ENCODE measurements at places on chromosomes 3 and 15. TPM values are rescaled to one million over a fixed set of nuclear protein-coding genes. Genes with fewer than 3 reads are reported as not detected.

GRCh38 chr3:110126065-110126464, 788.7 kb upstream of the DPPA4 start:
- no peak for DNase-seq

GRCh38 chr3:99720985-99721632, 82.7 kb downstream of the COL8A1 start:
- no peak for DNase-seq

- no peak for DNase-seq
Measured at GRCh38 chr3:121943431-121943830, 49.2 kb downstream of the SLC15A2 start.

DNA sequence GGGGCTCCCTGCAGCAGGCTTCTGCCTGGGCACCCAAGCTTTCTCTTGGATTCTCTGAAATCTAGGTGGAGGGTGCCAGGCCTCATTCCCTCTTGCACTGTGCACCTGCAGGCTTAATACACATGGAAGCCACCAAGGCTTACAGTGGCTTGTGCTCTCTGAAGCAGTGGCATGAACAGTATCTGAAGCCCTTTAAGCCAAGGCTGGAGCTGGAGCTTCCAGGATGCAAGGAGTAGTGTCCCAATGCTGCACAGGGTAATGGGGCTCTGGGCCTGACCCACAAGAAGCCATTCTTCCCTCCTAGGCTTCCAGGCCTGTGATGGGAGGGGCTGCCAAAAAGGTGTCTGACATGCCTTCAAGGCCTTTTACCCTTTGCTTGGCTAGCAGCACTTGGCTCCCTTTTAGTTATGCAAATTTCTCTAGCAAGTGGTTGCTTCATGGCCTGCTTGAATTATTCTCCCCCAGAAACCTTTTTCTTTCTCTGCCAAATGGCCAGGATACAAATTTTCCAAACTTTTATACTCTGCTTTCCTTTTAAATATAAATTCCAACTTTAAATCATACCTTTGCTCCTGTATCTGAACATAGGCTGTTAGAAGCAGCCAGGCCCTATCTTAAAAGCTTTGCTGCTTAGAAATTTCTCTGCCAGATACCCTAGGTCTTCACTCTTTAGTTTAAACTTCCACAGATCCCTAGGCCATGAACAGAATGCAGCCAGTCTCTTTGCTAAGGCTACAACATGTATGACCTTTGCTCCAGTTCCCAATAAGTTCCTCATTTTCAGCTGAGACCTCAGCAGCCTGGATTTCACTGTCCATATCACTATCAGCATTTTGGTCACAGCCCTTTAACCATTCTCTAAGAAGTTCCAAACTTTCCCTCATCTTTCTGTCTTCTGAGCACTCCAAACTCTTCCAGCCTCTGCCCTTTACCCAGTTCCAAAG, 201.1 kb upstream of the LRRFIP2 start:
- no peak for DNase-seq

- no peak for DNase-seq
Measured at GRCh38 chr15:60343221-60343970, 54.4 kb downstream of the ANXA2 start.

DNA sequence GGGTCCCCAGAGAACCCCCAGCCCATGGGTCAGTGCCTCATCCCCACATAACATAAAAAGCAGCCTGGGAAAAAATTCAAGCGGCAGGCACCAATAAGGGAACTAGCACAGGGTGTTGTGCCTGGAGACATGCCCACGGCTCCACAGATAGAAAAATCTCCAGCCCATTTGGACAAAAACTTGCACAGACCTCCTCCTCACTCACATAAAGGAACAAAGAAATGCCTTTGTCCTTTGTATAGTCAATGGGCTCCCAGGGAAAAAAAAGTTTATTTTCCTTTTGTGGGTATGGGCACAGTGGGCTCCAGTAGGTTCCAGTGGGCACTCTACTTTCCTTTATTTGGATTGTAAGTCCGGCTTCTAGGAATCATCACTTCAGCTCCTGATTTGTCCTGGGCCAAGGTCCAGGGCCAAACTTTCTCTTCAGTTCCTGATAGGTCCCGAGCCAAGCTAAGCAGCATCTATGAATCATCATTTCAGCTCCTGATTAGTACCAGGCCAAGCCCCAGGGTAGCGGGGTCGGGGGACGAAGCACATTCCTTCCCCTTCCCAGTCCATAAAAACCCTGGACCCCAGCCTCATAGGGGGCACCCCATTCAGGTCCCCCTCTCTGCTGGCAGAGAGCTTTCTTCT, 1.6 kb upstream of the DNAH12 start:
- DNase-seq = no peak

DNA sequence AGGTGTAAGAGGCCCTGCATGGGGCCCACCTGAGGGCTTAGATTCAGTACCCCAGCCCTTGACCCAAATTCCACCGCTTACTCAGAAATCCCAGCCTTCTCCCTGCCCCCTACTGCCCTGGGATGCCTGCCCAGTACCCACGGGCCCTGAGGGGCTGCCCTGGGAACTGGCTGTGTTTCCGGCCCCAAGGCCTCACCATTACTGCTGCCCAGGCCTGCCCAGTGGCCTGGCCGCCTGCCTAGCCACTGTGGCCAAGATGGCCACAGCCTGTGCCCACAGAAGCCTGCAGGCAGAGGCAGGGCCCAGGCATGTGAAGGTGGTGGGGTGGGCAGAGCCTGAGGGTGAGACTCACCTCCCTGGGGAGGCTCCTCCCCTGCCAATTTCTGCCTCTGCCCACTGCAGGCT, 6.1 kb upstream of the PRKCD start:
- no peak for DNase-seq

The DPPA4 gene
- not detected for total RNA-seq

The GRM7 gene
- not detected for total RNA-seq

The PRTG gene
- 6.9 TPM for total RNA-seq

Measured in fibroblast of villous mesenchyme (primary cell).